ENCODE measurements at places on chromosomes 1 and 21. TPM values are rescaled to one million over a fixed set of nuclear protein-coding genes. Genes with fewer than 3 reads are reported as not detected.
A peak's percentile ranks its signal among the peaks of the same experiment; 100 is the strongest.

GRCh38 chr1:18142471-18142870, 34.9 kb downstream of the IGSF21 start:
- peaks cover 4% of the 10 kb centered on the region for H3K27me3 ChIP-seq
- H3K4me1 ChIP-seq = no peaks in the 10 kb centered on the region
- H3K36me3 ChIP-seq = no peaks in the 10 kb centered on the region
- no peak for DNase-seq
- H3K27ac ChIP-seq = no peak overlapping the region
- H3K4me3 ChIP-seq = no peak overlapping the region

DNA sequence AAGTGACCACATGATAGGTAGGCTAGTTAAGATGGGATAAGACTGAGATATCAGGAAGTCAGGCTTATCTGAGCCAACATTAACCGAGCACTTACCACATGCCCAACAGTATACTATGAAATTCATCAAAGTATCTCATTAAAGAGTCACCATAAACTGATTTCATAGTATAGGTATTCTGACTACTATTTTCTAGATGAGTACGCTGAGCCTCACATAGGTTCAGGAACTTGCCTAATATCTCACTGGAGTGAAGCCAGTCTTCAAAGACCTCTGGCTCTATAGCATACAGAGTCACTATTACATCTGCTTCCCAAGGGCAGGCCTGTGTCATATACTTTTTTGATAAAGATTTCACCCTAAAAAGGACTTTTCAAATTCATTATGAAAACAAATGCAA, 115.6 kb upstream of the NGF start:
- DNase-seq = no peak
- no peaks in the 10 kb centered on the region for H3K4me1 ChIP-seq
- H3K27ac ChIP-seq = no peak overlapping the region
- H3K36me3 ChIP-seq = no peaks in the 10 kb centered on the region

Gene DRAXIN
- not detected for total RNA-seq

DNA sequence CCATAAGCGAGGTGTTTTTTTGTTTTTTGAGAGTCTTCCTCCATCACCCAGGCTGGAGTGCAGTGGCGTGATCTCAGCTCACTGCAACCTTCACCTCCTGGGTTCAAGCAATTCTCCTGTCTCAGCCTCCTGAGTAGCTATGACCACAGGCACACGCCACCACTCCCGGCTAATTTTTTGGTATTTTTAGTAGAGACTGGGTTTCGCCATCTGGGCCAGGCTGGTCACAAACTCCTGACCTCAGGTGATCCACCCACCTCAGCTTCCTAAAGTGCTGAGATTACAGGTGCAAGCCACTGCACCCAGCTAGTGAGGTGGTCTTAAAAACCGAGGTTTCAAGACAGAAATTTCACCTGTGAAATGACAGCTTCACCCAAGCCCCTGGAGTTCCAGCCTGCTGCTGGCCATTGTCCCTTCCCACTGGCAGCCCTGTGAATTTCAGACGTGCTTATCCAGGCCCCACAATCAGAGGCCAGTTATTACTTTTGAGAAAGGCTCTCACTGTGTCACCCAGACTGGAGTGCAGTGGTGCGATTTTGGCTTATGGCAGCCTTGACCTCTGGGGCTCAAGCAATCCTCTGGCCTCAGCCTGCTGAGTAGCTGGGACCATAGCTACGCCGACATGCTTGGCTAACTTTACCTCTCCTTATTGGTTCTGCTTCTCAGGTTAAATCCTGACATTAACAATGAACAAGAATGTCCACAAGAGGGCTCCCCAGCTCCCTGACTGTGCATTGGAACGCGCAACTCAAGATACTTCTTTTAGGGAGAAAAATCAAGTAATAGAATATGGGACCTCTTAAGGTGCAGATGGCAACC, 19.4 kb downstream of the ENO1 start:
- H3K4me3 ChIP-seq = no peak overlapping the region
- peaks cover 76% of the 10 kb centered on the region for H3K36me3 ChIP-seq
- no peak for DNase-seq
- H3K4me1 ChIP-seq = peaks cover 22% of the 10 kb centered on the region
- no peaks in the 10 kb centered on the region for H3K27me3 ChIP-seq
- H3K27ac ChIP-seq = peak overlapping the region; percentile 50

GRCh38 chr1:231869364-231869763, 242.8 kb downstream of the DISC1 start:
- H3K36me3 ChIP-seq = no peaks in the 10 kb centered on the region
- H3K4me3 ChIP-seq = no peak overlapping the region
- H3K27me3 ChIP-seq = no peaks in the 10 kb centered on the region

Gene DHRS3
- total RNA-seq = 41.2 TPM

Gene DMBX1
- not detected for total RNA-seq

Gene C1orf87
- total RNA-seq = not detected

DNA sequence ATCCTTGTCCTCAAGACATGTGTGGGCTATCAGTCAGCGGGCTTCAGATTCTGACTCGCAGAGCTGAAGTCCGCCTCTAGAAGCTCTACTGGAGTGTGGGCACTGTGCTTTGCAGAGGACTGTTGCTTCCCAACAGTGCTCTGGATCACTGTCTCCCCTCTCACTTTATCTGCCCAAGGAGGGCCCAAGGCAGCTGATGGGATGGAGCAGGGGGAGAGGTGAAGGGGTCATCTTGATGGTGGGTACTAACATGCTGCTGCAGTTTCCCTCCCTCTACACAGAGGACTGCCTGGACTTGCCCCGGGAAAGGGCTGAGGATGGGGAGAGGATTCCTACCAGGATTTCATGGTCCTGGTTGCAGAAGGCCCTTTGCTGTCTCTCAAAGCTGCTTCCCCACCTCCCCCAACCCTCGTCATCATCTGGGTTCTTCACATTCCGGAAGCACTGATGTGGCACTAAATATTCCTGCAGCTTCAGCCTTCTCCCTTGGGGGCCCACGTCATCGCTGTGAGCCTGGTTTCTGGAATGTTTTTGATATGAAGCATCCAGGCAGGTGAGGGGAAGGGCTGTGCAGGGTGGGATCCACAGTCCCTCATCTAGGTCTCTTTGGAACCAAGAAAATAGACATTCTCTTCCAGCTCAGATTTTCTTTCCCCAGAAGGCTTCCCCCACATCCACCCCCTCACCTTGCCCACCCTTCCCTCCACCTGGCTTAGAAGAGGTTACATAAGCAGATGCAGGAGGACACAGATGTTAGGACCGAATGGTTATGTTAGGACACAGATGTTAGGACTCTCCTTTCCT, 23.2 kb downstream of the NUAK2 start:
- H3K27me3 ChIP-seq = no peaks in the 10 kb centered on the region
- H3K4me3 ChIP-seq = no peak overlapping the region
- peaks cover 9% of the 10 kb centered on the region for H3K4me1 ChIP-seq
- H3K36me3 ChIP-seq = no peaks in the 10 kb centered on the region

Gene GATAD2B
- total RNA-seq = 34.8 TPM

Gene TEKT2
- total RNA-seq = not detected

GRCh38 chr1:15172405-15173259, 19.1 kb downstream of the TMEM51 start:
- H3K27ac ChIP-seq = no peak overlapping the region
- H3K36me3 ChIP-seq = no peaks in the 10 kb centered on the region
- H3K4me3 ChIP-seq = no peak overlapping the region

All from psoas muscle (tissue), 8 donors.